ENCODE measurements at places on chromosomes 2 and 18. TPM values are rescaled to one million over a fixed set of nuclear protein-coding genes. Genes with fewer than 3 reads are reported as not detected.

The OTOS gene
- total RNA-seq, result not detected

The ABHD1 gene
- not detected for total RNA-seq

The SERPINB10 gene
- total RNA-seq, result not detected

The LMAN2L gene
- 12.0 TPM for total RNA-seq

The SLC14A1 gene
- total RNA-seq, result 5.9 TPM

The CNGA3 gene
- not detected for total RNA-seq

The SAG gene
- total RNA-seq, result not detected

The GKN1 gene
- total RNA-seq, result not detected

DNA sequence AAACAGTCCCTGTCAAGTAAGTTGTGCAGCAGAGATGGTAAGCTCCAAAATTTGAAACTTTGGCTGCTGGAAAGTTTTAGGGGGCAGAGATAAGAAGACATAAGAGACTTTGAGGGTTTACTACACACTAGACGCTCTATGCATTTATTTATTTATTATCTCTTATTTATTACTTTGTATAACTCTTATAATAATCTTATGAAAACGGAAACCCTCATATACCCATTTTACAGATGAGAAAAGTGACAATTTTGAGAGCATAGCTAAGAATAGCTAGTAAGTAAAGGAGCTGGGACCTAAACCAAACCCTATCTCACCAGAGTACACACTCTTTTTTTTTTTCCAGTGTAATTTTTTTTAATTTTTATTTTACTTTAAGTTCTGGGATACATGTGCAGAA lies 112.8 kb upstream of the PKDCC start:
- DNase-seq, result no peak

DNA sequence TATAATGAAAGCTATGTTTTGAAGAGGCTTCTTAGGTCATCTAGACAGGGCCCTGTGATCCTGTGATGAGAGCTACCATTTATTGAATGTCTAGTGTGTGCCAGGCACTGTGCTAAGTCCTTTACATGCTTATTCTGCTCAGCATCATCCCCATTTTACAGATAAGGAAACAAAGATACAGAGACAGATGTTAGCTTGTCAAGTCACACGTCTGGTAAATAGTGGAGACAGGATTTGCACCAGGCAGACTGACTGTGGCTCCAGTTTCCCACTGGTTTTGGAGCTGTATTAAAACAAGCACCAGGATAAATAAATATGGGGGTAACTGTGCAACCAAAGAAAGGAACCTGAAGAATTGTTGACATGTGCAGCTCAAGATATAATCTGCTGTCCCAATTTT lies 19.2 kb upstream of the EML6 start:
- DNase-seq, result peak; percentile 10

DNA sequence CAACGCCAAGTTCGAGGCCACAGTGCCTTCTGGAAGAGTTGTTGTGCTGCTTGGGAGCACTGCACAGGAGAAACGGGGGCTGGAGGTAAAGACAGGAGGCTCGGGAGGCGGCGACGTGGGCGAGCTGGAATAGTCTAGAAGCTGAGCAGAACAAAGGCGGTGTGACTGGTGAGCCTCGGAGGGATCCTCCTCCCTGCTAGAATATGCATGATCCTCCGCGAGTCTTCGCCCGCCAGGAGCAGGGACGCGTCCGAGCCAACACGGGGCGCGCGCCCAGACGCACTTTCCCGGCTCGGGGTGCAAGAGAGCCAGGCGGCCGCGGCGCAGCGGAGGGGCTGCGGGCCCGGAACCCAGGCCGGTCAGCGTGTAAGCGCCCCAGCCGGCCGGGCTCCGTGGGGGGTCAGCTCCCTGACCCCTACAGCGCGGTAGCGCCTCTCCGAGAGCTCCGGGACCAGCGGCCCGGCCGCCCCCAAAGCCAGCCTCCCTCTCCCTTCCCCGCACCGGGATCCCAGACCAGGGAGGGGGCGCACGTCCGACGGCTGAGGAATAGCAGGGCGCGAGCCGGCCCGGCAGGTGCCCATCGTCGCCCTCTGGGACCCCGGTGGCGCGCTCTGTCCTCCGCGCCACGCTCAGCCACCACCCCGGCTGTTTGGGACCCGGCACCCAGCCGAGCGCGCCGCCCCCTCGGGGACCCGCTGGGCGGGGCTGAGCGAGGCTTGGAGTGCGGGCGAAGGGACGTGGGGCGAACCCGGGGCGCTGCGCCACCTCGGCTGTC lies 62.5 kb downstream of the GNAL start:
- DNase-seq, result no peak

DNA sequence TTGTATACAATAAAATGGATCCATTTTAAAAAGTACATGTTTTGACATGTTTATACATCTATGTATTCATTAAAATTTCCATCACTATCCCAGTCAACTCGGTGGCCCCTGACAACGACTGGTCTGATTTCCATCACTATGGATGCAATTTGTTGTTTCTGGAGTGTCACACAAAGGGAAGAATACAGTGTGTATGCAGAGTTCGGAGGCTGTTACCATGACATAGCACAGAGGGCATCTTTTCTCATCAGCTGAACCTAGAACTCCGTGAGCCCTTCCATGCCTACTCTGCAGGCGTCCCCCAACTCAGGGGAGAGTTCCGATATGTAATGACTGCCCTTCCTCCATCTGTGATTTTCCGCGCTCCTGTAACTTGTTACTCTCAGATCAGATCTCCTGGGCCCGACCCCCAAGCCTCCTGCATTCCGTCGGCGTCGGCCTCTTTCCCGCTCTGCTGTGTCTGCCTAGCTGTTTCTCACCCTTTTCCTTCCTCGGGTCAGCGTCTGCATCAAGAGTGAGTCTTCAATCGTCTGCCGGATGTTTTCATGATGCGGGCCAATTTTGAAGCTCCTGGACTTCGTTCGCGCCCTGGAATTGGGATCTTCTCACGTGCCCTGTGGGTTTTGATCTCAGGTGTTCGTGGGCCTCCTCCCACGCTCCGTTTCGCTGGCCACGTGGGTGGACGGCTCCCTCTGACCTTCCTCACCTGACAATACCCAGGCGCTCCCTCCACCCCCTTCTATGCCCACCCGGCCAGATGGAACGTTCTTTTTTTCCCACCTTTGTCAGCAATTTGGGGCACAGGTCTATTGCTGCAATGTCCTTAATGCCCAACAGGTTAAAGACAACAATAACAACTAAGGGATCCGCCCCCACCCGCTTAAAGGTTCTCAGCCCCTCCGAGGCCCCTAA lies 161.0 kb downstream of the TWIST2 start:
- DNase-seq, result no peak

DNA sequence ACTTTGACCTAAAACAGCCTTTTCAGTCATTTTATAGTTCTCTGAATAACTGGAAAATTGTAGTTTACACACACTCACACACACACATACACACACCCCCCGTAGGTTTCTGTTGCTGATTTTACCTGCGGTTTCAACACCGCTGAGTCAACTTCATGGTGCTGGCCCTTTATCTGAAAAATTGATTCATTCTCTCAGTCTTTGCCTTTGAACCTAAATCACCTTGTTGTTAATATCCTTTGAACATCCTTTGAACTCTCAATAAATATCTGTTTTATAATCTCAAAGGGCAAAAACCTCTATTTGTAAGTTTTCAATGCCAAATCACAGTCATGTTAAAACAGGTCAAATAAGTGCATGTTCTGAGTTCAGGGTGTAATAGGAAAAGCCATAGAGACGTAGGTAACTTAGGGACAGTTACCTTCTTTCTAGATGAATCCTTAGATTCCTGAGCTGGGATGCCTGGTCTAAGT lies 109.0 kb upstream of the BZW1 start:
- DNase-seq, result no peak

GRCh38 chr18:36322408-36322728 lies 24.9 kb downstream of the FHOD3 start:
- DNase-seq, result no peak

GRCh38 chr2:201256082-201256481 lies 4.3 kb upstream of the CASP8 start:
- DNase-seq, result no peak

- DNase-seq, result no peak
Observed at GRCh38 chr2:8346706-8347430, 335.0 kb upstream of the ID2 start.

GRCh38 chr2:8432706-8433336 lies 249.0 kb upstream of the ID2 start:
- no peak for DNase-seq

DNA sequence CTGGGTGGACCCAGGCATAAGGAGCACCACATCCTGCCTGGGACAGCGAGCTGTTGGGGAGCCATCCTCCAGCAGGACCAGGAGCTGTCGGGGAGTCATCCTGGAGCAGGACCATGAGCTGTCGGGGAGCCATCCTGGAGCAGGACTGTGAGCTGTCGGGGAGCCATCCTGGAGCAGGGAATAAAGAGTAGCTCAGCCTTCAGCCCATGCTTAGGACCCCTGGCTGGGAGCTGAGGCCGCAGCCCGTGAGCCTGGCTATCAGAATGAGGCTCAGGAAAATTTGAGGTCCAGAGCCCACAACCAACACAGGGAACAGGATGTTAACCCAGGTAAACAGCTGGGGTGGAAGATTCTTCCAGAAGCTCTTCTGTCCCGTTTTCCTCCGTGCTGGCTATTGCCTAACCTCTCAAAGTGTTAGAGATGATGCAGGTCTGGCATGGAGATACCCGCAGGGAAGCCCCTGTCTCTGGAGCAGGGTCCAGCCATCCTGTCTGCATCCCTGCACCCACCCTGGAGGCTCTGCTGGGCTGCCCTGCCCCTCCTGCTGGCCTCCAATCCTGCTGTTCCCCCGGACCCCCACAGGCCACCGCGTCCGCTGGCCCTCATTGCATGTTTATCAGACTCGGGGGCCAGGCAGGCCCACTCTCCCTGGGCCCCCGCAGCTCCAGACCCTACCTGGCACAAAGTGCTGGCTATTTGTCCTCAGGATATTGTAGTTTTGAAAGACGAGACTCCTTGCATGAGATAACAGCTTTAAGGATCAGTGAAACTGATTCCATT lies 243.5 kb upstream of the MYT1L start:
- no peak for DNase-seq

- no peak for DNase-seq
Observed at GRCh38 chr2:47388888-47389287, 14.1 kb upstream of the MSH2 start.

DNA sequence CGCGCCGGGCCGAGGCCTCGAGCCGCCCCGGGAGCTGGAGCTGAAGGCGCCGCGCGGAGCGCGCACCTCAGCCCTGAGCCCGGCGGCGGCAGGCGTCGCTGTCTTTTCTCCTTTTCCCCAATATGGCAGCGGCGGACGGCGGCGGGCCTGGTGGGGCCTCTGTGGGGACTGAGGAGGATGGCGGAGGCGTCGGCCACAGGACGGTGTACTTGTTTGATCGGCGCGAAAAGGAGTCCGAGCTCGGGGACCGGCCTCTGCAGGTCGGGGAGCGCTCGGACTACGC lies 369 bp downstream of the SMCHD1 start:
- DNase-seq, result no peak

- DNase-seq, result no peak
Observed at GRCh38 chr2:118832791-118833715, 14.4 kb downstream of the EN1 start.

GRCh38 chr2:145021962-145022665 lies 502.2 kb upstream of the ZEB2 start:
- no peak for DNase-seq

- no peak for DNase-seq
Observed at GRCh38 chr2:28250006-28250405, 142.7 kb upstream of the FOSL2 start.

GRCh38 chr18:50079571-50080295 lies 115.2 kb downstream of the MYO5B start:
- no peak for DNase-seq

GRCh38 chr2:85733121-85733960 lies 20.4 kb upstream of the ATOH8 start:
- no peak for DNase-seq

GRCh38 chr2:46963941-46964673 lies 48.5 kb upstream of the MCFD2 start:
- no peak for DNase-seq

GRCh38 chr2:21486445-21486844 lies 362.7 kb downstream of the TDRD15 start:
- no peak for DNase-seq

DNA sequence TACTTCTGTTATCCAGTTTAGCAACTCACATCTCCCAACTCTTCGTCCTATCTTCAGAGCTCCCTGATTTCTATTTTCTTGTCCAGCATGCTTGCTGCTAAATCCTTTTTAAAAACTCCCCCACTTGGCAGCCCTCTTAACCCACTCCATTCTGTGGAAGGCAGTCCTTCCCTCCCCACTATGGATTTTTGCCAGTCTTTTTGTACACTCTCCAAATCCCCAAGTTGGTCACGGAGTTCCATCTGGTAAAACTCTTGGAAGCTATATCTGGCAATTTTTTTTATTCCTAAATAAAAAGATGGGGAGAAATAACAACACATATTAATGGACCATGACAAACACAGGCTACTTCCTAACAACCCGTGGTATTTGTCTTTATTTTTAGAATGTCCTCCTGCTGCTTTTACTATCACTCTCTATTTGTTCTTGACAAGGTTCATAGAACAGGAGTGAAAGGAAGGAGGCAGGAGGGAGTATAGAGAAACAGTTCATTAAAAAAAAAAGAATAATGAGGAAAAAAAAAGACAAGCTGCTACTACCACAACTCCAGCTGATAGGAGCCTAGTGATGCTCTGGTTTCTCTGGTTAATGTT lies 120.0 kb upstream of the THSD7B start:
- DNase-seq, result no peak

- DNase-seq, result peak; percentile 76
Observed at GRCh38 chr2:168136392-168136977, 110.9 kb downstream of the STK39 start.

- DNase-seq, result no peak
Observed at GRCh38 chr2:75102011-75102410, 97.3 kb downstream of the TACR1 start.
